NCI-H187 (cell line): ENCODE measurements at places on chromosomes 16 and 17.

- DNase-seq, result no peak
These were observed 95.1 kb downstream of the LYRM1 start for GRCh38 chr16:20995711-20996110.

- DNase-seq, result no peak
These were observed 129.5 kb downstream of the DYNLRB2 start for GRCh38 chr16:80670170-80670865.

DNA sequence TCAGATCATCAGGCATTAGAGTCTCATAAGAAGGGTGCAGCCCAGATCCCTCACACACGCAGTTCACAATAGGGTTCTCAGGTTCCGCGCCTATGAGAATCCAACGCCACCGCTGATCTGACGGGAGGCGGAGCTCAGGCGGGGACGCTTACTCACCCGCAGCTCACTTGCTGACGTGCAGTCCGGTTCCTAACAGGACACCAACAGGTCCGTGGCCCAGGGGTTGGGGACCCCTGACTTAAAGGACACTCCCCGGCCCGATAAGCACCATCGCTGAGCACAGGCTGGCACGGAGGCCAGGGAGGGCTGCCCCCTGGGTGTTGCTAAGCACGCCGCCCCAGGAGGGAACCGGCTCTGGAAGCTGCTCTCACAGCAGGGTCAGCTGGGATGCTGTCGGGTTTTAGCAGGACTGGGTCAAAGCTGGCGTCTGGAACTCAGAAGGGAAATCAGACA, 30.1 kb upstream of the BAHCC1 start:
- no peak for DNase-seq

- DNase-seq, result no peak
These were observed 19.4 kb downstream of the LYRM9 start for GRCh38 chr17:27873746-27874145.

GRCh38 chr17:45031231-45032173, 19.9 kb downstream of the DCAKD start:
- no peak for DNase-seq

- no peak for DNase-seq
These were observed 47.3 kb downstream of the RTN4RL1 start for GRCh38 chr17:1977583-1978395.

DNA sequence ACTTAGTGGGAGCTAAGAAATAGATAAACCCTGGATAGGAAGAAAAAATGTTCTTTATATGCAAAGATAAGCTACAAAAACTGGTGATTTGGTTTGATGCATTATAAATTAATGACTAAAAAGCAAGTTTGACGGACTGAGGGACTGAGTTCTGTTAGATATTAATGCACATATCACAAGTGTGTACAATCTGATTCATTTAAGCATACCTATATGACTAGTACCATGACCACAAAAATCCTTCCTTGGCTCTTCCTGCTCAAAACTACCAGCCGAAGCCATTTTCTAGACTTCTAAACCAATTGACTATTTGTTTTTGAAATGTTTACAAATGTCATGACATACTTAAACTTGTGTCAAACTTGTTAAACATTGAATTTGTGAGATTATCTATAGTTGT, 374.5 kb upstream of the MON1B start:
- DNase-seq, result no peak

DNA sequence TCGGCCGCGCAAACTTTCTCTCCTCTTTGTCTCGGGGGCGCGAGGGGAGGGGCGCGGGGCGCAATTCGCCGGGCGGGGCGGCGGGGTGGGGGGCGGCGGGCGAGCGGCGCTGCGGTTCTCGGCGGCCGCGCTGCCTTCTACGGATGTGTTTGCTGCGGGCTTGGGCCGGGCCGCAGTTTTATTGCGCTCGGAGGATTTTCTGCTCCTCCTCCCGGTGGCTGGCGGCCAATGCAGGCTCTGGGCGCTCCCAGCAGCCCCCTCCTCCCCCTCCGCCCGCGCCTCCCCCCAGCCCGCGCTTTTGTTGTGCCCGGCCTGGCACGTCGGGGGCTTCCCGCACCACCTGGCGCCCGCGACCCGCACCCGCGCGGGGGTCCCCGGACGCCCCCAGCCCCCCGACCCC, at the start of gene TIMP2:
TSS of gene TIMP2 (minus strand) at position 154 of the 400 bp plus-strand sequence. CDS start 299 bp downstream, outside the sequence.
- DNase-seq, result peak; percentile 32

GRCh38 chr17:37417852-37418251, 11.2 kb downstream of the TADA2A start:
- no peak for DNase-seq

- DNase-seq, result no peak
These were observed 11.9 kb downstream of the SERPINF1 start for GRCh38 chr17:1773696-1774181.

DNA sequence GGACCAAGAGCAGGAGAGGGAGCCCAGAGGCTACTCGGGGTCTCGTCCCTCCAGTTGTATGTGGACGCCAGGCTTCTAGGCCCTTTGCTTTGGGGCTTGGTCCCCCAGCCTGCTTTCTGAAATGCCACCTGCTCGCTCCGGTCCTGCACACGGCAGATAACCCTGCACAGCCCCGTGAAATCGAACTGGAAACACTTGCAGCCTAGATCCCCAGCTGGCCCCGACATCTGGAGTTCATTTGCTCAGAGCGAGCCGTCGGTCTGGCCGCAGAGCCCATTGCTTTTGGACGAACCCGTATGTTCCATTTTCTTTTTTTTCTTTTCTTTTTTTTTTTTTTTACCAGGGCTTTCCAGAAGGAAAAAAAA, 22.9 kb downstream of the C1QTNF1 start:
- no peak for DNase-seq

- DNase-seq, result no peak
These were observed 34.0 kb downstream of the RHBDL3 start for GRCh38 chr17:32299580-32300164.

DNA sequence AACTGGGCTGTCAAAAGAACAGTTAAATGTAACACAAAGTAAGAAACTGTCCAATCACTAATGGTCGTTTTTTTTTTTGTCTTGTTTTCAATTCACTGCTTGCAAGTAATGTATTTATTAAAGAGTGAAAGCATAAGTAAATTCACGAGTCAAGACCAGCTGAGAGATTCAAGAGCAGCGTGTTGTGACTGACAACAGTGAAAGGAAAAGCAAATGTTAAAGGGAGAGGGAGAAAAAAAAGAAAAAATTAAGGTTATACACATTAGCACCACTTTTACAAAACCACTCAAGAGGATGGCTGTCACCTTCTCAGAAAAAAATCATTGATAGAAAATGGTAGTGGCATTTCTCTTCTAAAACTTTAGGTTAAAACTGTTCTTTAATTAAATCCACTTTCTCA, 36.1 kb downstream of the GPATCH8 start:
- no peak for DNase-seq

GRCh38 chr17:9645851-9646545, 681 bp downstream of the USP43 start:
- no peak for DNase-seq

- no peak for DNase-seq
These were observed 5.7 kb upstream of the SALL1 start for GRCh38 chr16:51156807-51157200.

- no peak for DNase-seq
These were observed 18.8 kb upstream of the IRF8 start for GRCh38 chr16:85879975-85880831.

DNA sequence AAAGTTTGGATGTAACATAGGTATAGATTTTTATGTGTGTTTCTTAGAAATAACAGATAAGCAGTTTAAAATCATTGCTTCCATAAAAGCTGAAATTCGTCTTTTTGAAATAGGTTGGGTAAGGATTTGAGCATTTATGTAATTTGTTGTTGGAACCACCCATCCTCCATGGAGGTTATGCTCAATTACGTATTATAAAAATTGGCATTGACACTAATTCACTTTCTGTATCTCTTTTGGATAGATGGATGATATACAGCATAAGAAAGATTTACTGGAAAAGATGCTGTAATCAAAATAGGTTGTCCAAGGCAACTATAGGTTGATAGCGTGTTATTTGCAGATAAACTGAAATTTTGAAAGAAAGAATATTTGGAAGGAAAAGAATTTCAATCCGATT, 105.5 kb downstream of the PRKCA start:
- no peak for DNase-seq

GRCh38 chr16:58331024-58331707, 36.3 kb upstream of the PRSS54 start:
- DNase-seq, result peak; percentile 2

DNA sequence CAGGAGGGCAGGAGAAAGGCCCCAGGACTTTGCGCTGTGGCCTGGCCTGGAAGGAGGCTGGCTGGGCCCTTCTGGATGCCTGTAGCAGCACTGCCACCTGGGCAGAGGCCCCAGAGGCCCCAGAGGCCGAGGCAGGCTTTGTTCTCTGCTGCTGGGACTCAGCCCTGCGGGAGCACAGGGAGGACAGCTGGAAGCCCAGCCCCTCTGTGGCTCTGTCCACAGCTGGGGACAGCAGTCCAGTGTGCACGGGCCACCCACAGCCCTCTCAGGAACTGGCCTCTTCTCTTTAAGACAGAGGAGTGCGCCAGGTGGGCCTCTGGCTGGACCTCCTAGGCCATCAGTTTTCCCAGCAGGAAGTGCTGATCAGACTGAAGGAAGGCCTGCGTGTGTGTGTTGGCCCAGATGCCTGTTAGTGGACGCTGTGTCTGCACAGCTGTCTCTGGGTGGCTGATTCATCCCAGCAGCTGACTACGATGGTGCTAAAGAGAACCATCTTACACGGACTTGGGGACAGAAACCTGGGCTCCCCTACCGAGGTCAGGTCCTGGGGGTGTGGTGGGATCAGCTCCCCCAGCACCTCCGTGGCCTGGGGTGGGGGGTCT, 26.9 kb upstream of the ZNF750 start:
- DNase-seq, result no peak

GRCh38 chr17:1060991-1061390, 64.1 kb downstream of the TIMM22 start:
- no peak for DNase-seq

GRCh38 chr16:86330906-86331305, 179.4 kb upstream of the FOXF1 start:
- no peak for DNase-seq

GRCh38 chr16:53094013-53094630, 39.3 kb downstream of the CHD9 start:
- no peak for DNase-seq

- DNase-seq, result no peak
These were observed 76.0 kb downstream of the LYRM1 start for GRCh38 chr16:20976576-20976975.

DNA sequence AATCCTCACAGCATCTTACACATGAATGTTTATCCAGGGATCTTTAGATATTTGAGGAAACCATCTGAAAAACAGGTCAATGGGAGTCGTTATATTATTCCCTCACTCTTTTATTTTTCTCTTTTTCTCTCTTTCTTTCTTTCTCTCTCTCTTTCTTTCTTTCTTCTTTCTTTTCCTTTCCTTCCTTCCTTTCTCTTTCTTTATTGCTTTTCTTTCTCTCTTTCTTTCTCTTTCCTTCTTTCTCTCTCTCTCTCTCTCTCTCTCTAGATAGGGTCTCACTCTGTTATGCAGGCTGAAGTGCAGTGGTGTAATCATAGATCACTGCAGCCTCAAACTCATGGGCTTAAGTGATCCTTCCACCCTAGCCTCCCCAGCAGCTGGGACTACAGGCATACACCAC, 20.3 kb upstream of the OR4D1 start:
- DNase-seq, result no peak
